ENCODE measurements at places on chromosomes 3 and 15.

DNA sequence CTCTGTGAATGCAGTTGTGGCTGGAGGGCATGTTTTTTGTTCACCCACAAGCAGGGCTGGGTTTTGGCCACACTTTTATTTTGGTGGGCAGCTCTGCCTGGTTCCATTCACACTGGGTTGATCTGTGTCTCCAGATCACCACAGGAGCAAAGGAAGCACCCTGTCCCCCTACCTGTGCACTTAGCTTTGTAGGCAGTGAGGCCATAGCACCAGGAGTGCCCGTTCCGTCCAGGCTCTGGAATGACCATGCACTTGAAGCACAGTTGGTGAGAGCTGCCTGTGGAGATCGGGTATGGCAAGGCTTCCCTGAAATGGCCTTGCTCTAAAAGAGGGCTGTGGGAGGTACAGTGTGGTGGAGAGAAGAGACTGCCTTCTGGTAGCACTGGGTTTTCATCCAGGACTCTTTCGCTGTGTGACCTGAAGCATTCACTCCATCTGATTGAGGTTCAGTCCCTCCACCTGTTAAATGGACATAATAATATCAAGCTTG is 31.7 kb downstream of the MINAR1 start:
- H3K4me1 ChIP-seq: no peaks in the 10 kb centered on the region
- no peaks in the 10 kb centered on the region for H3K36me3 ChIP-seq
- no peak overlapping the region for H3K4me3 ChIP-seq

DNA sequence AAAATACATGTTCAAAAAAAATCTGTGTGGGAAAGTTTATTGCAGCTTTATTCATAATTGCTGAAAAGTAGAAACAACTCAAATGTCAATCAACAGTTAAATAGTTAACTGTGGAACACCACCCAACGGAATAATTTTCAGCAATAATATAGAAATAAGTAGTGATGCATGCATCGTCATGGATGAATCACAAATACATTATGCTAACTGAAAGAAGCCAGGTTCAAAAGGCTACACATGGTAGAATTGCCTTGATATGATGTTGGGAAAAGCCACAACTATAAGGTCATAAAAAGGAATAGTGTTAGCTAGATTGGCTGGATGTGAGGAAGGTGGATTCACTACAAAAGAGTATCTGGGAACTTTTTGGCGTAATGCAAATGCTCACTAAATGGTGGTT is 82.0 kb downstream of the GMNC start:
- no peaks in the 10 kb centered on the region for H3K36me3 ChIP-seq
- no peak for DNase-seq
- no peaks in the 10 kb centered on the region for H3K4me1 ChIP-seq
- H3K27ac ChIP-seq: no peak overlapping the region
- no peak overlapping the region for H3K4me3 ChIP-seq

DNA sequence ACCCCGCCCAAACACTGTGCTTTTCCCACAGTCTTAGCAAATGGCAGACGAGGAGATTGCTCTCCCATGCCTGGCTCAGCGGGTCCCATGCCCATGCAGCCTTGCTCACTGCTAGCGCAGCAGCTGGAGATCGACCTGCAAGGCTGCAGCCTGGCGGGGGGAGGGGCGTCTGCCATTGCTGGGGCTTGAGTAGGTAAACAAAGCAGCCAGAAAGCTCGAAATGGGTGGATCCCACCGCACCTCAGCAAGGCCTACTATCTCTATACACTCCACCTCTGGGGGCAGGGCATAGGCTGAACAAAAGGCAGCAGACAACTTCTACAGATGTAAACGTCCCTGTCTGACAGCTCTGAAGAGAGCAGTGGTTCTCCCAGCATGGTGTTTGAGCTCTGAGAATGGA is 27.2 kb upstream of the WDR5B start:
- no peak for DNase-seq
- H3K4me3 ChIP-seq: no peak overlapping the region
- H3K27ac ChIP-seq: no peak overlapping the region
- no peaks in the 10 kb centered on the region for H3K27me3 ChIP-seq
- H3K36me3 ChIP-seq: peaks cover 54% of the 10 kb centered on the region

GRCh38 chr3:157225001-157225400 is 65.1 kb upstream of the CCNL1 start:
- no peaks in the 10 kb centered on the region for H3K36me3 ChIP-seq
- H3K27ac ChIP-seq: no peak overlapping the region
- H3K4me3 ChIP-seq: no peak overlapping the region
- no peak for DNase-seq
- no peaks in the 10 kb centered on the region for H3K4me1 ChIP-seq

DNA sequence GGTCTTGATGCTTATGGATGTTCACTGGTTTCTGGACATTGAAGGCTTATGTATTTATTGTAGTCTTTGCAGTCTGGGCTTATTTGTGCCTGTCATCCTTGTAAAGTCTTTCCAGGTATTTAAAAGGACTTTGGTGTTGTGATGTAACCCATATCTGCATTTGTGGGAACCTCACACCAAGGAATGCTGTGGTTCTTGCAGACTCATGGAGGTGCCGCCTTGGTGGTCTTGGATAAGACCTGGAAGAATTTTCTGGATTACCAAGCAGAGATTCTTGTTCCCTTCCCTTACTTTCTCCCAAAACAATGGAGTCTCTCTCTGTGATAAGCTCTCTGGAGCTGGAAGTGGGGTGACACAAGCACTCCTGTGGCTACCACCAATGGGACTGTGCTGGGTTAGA is 363.5 kb upstream of the NECTIN3 start:
- H3K27me3 ChIP-seq: no peaks in the 10 kb centered on the region
- H3K4me1 ChIP-seq: no peaks in the 10 kb centered on the region
- no peaks in the 10 kb centered on the region for H3K36me3 ChIP-seq

GRCh38 chr3:126279853-126280252 is 77.4 kb downstream of the KLF15 start:
- H3K4me3 ChIP-seq: no peak overlapping the region
- no peaks in the 10 kb centered on the region for H3K4me1 ChIP-seq

- no peaks in the 10 kb centered on the region for H3K27me3 ChIP-seq
- H3K4me3 ChIP-seq: no peak overlapping the region
- peaks cover 59% of the 10 kb centered on the region for H3K4me1 ChIP-seq
- H3K27ac ChIP-seq: no peak overlapping the region
- no peaks in the 10 kb centered on the region for H3K36me3 ChIP-seq
These were observed 24.7 kb downstream of the NPTN start for GRCh38 chr15:73608475-73608874.

DNA sequence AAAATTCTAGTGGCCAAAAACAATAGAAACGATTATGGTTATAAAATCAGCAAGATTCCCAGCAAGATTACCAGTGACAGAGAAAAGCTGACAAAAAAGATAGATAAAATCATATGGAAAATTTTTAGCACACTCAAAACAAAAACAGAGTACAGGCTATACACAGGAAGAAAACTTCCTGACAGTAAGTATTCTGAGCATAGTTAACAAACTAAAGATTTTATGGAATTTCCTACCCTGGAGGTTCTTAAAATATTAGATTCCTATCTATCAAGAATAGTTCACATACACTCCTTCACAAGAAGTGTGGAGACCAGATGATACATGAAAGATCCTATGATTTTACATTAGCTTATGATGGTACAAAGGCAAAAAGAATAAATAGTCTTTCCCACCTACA is 50.8 kb downstream of the ZNF148 start:
- no peak overlapping the region for H3K27ac ChIP-seq
- peaks cover 7% of the 10 kb centered on the region for H3K36me3 ChIP-seq
- DNase-seq: no peak

Measured in ascending aorta (tissue), 2 donors.